Mammary epithelial cell (primary cell): ENCODE measurements at places on chromosomes 3 and 15. TPM values are rescaled to one million over a fixed set of nuclear protein-coding genes. Genes with fewer than 3 reads are reported as not detected.

Gene EPB42
- total RNA-seq = not detected in 2 replicates

Gene COMMD4
- total RNA-seq = 45.3 TPM

Gene DRD3
- total RNA-seq = not detected in 2 replicates

Gene LRRC31
- total RNA-seq = not detected
